ENCODE measurements at places on chromosomes 1 and 21.

DNA sequence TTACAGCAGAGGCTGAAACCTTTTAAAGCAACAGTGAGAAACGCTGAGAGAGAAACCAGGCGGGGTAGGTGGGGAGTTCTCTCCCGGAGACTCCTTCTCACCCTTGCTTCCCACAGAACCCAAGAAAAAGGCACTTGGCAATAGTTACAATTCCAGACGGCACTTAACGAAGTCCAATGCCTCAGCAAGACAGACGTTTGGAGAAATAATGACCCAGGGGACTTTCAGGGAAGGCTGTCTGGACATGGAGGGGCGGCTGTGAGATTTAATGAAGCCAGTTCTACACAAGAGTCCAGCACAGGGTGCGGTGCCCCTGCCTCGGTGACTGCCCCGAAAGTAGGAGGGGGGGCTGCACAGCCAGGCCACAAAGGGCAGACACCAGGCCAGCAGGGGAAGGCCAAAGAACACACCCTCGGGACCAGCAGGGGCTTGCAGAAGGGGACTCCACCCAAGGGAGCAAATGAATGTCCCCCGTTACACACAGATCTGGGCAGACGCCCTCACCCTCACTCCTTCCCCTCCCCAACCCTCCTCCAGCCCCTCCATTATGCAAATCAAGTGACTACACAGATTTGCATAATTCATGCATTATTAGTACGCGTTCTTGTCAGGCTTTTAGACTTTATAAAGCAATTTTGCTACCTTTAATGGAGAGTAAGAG is 26.3 kb downstream of the KCNN3 start:
- no peak for DNase-seq

- DNase-seq, result no peak
These were observed 35.3 kb downstream of the CLCA4 start for GRCh38 chr1:86582161-86582560.

- no peak for DNase-seq
These were observed 266.2 kb downstream of the NPHP4 start for GRCh38 chr1:5725855-5726585.

GRCh38 chr1:209497729-209498128 is 85.8 kb upstream of the CAMK1G start:
- DNase-seq, result no peak

DNA sequence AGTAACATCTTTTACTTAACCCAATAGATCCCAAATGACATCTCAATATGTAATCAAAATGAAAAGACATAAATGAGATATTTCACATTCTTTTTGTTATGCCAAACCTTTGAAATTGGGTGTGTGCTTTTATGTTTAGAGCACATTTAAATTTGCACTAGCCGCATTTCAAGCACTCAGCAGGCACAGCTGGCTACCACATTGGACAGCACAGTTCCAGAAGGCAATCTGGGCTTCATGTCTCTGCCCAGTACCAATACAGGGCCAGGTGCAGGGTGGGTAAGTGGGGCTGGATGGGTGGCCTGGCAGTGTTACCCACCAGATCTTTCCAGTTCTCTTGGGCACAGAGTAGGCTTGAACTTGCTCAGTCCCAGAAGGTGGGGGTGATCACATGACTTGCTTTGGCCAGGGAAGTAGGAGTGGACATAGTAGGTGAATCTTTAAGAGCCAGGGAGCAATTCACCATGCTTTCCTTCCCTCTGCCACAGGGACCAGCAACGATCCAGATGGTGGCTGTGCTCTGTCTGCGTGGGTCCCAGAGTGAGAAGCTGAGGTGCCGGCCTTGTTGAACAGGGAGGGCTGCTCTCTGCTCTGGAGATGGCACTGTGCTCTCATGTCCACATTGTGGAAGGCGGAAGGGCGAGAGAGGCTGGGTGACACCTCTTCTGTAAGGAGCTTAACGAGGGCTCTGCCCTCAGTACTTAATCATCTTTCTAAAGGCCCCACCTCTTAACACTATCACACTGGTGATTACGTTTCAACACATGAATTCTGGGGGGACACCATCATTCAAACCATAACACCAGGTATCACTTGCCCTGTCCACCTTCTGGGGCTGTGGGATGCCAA is 261.4 kb downstream of the GRIK3 start:
- no peak for DNase-seq

DNA sequence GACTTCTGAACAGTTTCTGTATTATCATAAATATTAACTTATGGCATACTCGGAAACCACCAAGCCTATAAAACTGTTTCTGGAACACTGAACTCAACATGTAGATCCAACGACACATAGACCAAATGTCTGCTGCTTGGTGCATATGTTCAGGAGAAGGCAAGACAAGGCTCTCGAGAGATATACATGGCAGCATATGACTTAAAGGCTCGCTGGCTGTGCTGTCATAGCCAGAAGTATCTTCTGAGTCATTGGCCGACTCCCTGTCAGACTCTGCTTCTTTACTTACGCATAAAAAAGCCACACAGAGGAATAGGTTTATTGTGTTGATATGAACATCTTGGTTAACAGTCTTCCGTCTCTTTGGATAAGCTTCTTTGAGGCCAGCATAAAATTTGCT is 60.6 kb downstream of the LYST start:
- no peak for DNase-seq

DNA sequence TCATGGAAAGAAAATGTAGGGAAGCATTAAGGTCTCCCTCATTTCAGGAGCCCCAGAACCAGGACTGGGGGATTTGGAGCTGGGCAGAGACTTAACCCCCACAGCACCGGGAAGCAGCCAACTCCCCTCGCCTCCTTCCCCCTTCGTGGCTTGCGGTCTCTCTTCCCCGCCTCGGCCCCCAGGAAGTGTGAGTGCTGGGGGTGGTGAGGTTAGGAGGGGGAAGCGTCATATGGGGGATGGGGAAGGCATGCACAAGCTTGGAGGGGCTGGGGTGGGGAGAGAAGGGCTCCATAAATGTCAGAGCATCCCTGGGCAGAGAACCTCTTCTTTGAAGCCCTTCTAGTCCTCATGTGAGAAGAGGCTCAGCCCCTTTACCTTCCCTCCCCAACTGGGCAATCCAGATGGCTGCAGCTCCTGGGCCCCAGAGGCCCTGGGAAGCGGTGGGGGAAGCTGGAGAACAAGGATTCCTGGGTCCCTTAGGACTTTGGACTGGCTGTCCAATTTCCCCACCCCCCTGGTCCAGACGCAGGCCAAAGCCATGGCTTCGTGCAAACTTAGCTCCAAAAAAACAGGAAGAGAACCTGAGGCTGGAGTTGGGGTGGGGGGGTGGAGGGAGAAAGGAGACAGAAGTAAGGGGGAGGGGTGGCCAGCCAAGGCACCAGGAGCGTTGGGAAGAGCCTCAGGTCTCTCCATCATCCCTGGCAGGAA is 7.8 kb downstream of the ZBTB7B start:
- no peak for DNase-seq

GRCh38 chr1:2168535-2168934 is 26.0 kb downstream of the FAAP20 start:
- no peak for DNase-seq

DNA sequence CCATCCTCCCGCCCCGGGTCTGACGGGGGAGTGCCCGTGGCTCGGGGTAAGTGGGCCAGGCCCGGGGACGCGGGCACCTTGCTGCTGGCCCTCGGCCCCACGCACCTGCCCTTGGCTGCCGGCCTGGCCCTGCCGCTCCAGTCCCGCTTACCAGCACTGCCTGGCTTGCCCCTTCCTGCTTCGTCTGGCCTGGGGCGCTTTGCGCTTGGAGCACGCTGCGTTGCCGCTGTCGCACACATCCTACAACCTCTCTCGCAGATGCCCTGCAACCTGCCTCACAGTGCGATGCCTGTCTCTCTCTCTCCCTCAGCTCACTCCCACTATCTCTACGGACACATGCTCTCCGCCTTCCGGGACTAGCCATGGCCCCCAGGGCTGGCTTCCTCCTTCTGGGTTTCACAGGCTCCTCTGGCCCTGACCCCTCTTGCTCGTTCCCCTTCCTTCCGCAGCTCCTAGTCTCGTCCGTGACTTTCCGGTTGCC is 9.7 kb downstream of the MYOG start:
- no peak for DNase-seq

- DNase-seq, result no peak
These were observed 6.5 kb downstream of the AIRE start for GRCh38 chr21:44291936-44292811.

DNA sequence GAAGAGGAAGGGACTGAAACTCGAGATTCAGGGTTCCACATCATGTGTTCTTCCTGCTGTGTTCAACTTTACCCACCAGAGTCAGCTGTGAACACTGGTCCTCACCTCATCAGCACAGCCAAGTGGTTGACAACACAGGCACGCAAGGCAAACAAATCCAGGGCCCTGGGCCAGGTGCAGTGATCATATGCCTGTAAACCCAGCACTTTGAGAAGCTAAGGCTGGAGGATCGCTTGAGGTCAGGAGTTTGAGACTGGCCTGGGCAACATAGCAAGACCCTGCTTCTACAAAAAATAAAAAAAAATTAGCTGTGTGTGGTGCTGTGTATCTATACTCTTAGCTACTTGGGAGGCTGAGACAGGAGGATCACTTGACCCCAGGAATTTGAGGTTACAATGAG is 8.4 kb upstream of the XKR8 start:
- DNase-seq, result no peak

All from NCI-H524 treated with DMSO at 0.1 percent for 48 hours (cell line).